ENCODE measurements at places on chromosomes 2 and 18.

DNA sequence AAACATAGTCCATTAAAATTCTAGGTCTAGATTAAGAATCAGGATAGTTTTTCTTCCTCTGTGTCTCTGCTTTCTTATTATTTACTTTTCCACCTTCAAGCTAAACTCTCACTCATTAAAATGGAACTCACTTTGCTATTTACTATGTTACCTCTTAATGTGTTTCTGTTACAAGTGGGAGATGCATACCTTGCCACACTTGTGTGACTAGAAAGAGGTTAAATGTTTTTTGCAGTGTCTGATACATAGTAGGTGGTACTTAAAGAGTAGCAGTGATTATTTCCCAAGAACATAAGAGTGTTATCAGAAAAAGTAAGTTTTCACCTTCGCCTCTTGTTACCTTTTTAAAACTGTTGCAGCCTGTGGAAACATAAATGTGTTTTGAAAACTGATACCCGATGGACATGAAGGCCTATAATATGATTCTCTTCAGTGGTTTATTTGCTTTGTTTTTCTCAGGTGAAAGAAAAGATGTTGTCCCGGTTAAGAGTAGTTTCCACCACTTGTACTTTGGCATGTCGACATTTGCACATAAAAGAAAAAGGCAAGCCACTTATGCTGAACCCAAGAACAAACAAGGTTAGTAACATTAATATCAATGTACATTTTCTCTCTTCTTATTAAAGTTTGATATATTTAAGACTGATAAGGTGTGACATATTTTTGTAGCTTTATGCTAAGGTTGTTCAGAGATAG lies 16.6 kb downstream of the ME2 start:
- no peak for DNase-seq

DNA sequence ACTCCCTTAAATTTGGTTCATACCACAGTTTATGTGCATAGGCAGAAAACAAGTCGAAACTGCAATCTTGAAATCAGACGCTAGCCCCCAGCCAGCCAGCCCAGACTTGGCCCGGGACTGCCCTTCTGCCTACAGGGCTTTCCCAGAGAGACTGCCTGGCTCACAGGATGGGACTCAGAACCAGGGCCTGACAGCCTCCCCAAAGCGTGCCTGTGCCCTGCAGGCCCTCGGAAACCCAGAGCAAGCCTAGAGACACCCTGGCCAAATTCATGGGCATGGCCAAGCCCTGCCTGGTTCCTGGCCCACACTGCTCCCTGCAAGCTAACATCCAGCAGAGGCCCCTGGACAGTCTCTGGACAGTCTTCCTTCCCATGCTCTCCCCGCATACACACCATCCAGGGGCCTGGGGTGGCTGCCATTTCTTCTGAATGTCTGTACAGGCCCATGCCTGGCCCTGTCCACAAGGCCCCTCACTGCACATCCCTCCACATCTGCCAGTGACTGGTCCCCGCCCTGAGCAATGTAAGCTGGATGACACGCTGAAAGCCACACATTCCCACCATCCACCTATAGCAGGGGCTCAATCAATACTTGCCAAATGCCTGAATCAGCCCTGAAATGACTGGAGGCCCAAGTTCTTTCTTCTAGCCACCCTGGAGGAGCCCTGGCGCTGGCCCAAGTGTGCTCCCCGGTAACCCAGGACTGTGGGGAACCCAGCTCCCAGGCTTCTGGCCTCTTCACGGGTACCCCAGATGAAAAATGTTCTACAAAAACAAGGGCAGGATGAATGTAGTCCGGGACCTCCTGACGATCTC lies 73.1 kb downstream of the HDAC4 start:
- DNase-seq = no peak

DNA sequence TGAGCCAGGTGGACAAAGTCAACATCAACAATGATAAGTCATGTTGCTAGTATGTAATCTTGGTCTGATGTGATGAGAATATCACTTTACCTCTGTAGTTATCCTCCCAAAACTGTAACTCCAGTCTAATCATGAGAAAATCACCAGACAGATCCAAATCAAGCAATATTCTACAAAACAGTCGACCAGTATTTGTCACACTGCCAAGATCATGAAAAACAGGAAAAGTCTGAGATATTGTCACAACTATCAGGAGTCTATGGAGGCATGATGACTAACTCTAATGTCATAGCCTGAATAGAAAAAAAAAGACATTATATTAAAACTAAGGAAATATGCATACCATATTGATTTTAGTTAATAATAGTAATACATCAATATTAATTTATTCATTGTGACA lies 1883.3 kb upstream of the CELF4 start:
- DNase-seq = no peak

- DNase-seq = no peak
Measured at GRCh38 chr2:230413479-230413878, 2.5 kb upstream of the SP100 start.

DNA sequence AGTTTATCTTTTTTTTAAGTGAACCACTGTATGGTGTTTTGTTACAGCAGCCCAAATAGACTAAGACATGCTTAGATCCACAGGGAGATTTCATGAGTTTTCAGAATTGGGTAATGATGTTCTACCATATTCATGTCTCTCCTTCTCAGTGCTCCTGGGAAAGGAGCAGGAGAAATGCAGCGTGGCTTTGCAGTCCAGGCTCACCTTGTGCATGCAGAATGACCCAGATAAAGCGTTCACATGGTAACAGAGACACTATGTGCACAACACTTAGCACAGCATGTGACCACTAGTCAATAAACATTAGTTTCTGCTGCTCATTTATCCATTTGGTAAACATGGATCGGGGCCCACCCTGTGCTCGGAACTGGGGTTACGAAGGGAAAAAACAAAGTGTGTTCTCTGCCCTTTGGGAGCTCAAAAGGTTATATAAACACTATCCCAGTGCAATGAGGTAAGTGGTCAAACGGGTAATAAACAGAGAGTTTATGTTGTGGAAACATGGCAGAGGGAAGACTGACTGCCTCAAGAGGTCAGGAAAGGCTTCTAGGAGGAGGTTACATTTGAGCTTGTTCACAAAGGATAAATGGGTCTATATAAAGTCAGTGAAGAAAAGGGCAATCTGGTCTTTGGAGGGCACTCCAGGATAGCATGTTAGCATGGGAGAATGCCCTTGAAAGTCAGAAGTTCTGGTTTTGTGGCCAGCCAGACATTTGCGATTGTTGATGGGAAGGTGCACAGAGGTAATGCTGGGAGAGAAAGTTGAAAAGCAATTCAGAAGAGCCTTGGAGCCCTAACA lies 299.2 kb downstream of the TDRD15 start:
- DNase-seq = no peak

DNA sequence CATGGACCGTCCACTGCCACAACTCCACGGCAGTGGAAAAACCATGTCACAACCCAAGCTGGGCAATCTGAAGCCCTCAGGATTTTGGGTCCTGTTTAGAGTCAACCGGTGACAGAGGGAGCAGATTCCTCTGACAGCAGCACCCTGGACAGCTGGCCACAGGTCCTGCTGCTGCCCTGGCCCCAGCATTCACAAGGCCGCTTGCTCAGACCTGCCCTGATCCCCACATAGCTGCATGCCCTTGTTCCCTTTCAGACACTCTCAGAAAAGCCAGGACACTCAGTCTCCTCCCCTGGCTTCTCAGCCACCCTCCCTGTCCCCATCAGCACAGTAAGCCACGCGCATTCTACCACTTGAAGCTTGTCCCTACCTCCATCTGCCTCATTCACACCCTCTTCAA lies 1.6 kb downstream of the COPS9 start:
- no peak for DNase-seq

DNA sequence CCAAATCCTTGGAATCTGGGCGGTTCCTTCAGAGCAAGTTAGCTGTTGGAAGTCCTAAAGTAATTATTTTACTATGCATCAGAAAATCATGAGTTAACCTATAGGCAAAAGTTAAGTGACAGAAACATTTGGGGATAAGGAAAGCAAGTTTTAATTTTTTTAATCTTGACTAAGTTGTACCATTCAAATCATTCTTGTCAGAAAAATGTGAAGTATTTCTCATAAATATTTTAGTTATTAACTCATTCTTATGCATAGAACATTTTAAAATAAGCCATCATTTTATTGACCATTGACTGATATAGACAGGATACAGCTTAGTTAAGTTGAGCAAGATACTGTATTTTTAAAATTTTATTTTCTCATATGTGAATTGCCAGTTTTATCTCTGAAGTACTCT lies 98.2 kb upstream of the FOSL2 start:
- DNase-seq = no peak

Measured in cortex of kidney (tissue), 1 donor.